ENCODE measurements at places on chromosomes 1 and 21. TPM values are rescaled to one million over a fixed set of nuclear protein-coding genes. Genes with fewer than 3 reads are reported as not detected.

The SLC22A15 gene
- 12.9 TPM for total RNA-seq

The INSRR gene
- not detected for total RNA-seq

The PIK3R3 gene
- total RNA-seq = 7.4 TPM

The SHE gene
- total RNA-seq = not detected

The CNTN2 gene
- not detected for total RNA-seq

The UTS2 gene
- not detected for total RNA-seq

The LIPI gene
- total RNA-seq = not detected

The CHIT1 gene
- not detected for total RNA-seq

The SYTL1 gene
- 40.3 TPM for total RNA-seq

The C1orf50 gene
- total RNA-seq = 4.6 TPM

The NHLH1 gene
- 0.08 TPM for total RNA-seq

The LCE2B gene
- not detected for total RNA-seq

The FCRL4 gene
- not detected for total RNA-seq

The CEP104 gene
- total RNA-seq = 47.3 TPM

The CD244 gene
- total RNA-seq = not detected

The MAP1LC3C gene
- 0.27 TPM for total RNA-seq

The EXO1 gene
- total RNA-seq = 4.4 TPM

The ADAMTS4 gene
- 0.21 TPM for total RNA-seq

The AADACL4 gene
- total RNA-seq = not detected

The MYCBP gene
- total RNA-seq = 12.0 TPM

The ZFP69B gene
- total RNA-seq = 8.1 TPM

The CSF1 gene
- 53.4 TPM for total RNA-seq

The KLHDC8A gene
- total RNA-seq = 16.5 TPM

The CCDC30 gene
- 1.8 TPM for total RNA-seq

The CDK18 gene
- 12.1 TPM for total RNA-seq

The SLC9C2 gene
- total RNA-seq = not detected

The TMEM52 gene
- 0.92 TPM for total RNA-seq

The NFASC gene
- total RNA-seq = 1.6 TPM

The ADGRB2 gene
- 2.6 TPM for total RNA-seq

The TNFRSF8 gene
- total RNA-seq = 1.2 TPM

The SLC44A3 gene
- total RNA-seq = 13.1 TPM

The S100A16 gene
- 499 TPM for total RNA-seq

The ZNF692 gene
- 20.4 TPM for total RNA-seq

The DRAXIN gene
- total RNA-seq = 4.5 TPM

The WLS gene
- 55.0 TPM for total RNA-seq

The TMEM50B gene
- total RNA-seq = 29.4 TPM

The S100A14 gene
- total RNA-seq = 4.2 TPM

The RGS7 gene
- 0.34 TPM for total RNA-seq

The TIE1 gene
- 6.5 TPM for total RNA-seq

The SOD1 gene
- 112 TPM for total RNA-seq

The KAZN gene
- 2.8 TPM for total RNA-seq

The LCE1E gene
- total RNA-seq = not detected

The SYCP1 gene
- 0.17 TPM for total RNA-seq

The KIRREL1 gene
- 119 TPM for total RNA-seq

The CLIC6 gene
- total RNA-seq = 8.0 TPM

The SELP gene
- not detected for total RNA-seq

The HPCAL4 gene
- total RNA-seq = 0.27 TPM

The TMPRSS15 gene
- not detected for total RNA-seq

The LCE3E gene
- total RNA-seq = not detected

The KCTD3 gene
- 16.6 TPM for total RNA-seq

The SH2D5 gene
- 17.5 TPM for total RNA-seq

The CNIH3 gene
- total RNA-seq = 4.0 TPM

All from kidney epithelial cell (primary cell).